Esophagus squamous epithelium (tissue), 5 donors: ENCODE measurements at places on chromosomes 2 and 18.

DNA sequence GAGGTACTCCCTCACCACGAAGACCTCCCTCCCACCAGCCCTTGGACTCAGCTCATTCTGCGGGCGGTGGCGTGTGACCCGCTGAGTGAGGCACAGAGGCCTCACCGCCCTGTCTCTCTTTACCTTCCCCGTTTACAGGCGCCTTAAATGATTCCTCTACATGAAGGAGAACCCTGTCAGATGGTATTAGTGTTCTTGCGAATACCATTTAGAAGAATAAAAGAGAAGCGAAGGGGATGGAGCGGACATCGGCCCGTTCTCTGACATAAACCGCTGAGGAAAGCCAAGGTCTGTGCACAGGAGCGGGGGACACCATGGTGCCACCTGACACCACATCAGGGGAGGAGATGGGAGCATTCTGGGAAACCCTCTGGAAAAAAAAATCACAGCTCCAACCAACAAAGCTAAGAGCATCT lies 179.8 kb downstream of the HDAC4 start:
- H3K27ac ChIP-seq: peak overlapping the region; percentile 94
- H3K4me1 ChIP-seq: peaks cover 39% of the 10 kb centered on the region
- no peaks in the 10 kb centered on the region for H3K36me3 ChIP-seq
- H3K4me3 ChIP-seq: no peak overlapping the region
- no peaks in the 10 kb centered on the region for H3K27me3 ChIP-seq
- no peak for DNase-seq

GRCh38 chr2:254241-254640 lies 9.6 kb downstream of the SH3YL1 start:
- no peaks in the 10 kb centered on the region for H3K36me3 ChIP-seq
- no peak overlapping the region for H3K27ac ChIP-seq
- H3K27me3 ChIP-seq: no peaks in the 10 kb centered on the region
- no peak overlapping the region for H3K4me3 ChIP-seq
- peaks cover 6% of the 10 kb centered on the region for H3K4me1 ChIP-seq

GRCh38 chr2:56184500-56185011 lies 766 bp downstream of the CCDC85A start:
- no peaks in the 10 kb centered on the region for H3K36me3 ChIP-seq
- H3K4me1 ChIP-seq: peaks cover 19% of the 10 kb centered on the region
- peaks cover 6% of the 10 kb centered on the region for H3K27me3 ChIP-seq
- H3K27ac ChIP-seq: no peak overlapping the region
- peak overlapping the region; percentile 63 for H3K4me3 ChIP-seq

- peaks cover 22% of the 10 kb centered on the region for H3K36me3 ChIP-seq
- DNase-seq: no peak
- H3K4me3 ChIP-seq: no peak overlapping the region
- H3K4me1 ChIP-seq: peaks cover 10% of the 10 kb centered on the region
- H3K27ac ChIP-seq: no peak overlapping the region
- H3K27me3 ChIP-seq: no peaks in the 10 kb centered on the region
Measured at GRCh38 chr2:235721625-235722024, 227.8 kb downstream of the AGAP1 start.

GRCh38 chr2:9782197-9782719 lies 61.0 kb upstream of the TAF1B start:
- H3K36me3 ChIP-seq: no peaks in the 10 kb centered on the region
- no peak overlapping the region for H3K4me3 ChIP-seq
- H3K27ac ChIP-seq: peak overlapping the region; percentile 81

DNA sequence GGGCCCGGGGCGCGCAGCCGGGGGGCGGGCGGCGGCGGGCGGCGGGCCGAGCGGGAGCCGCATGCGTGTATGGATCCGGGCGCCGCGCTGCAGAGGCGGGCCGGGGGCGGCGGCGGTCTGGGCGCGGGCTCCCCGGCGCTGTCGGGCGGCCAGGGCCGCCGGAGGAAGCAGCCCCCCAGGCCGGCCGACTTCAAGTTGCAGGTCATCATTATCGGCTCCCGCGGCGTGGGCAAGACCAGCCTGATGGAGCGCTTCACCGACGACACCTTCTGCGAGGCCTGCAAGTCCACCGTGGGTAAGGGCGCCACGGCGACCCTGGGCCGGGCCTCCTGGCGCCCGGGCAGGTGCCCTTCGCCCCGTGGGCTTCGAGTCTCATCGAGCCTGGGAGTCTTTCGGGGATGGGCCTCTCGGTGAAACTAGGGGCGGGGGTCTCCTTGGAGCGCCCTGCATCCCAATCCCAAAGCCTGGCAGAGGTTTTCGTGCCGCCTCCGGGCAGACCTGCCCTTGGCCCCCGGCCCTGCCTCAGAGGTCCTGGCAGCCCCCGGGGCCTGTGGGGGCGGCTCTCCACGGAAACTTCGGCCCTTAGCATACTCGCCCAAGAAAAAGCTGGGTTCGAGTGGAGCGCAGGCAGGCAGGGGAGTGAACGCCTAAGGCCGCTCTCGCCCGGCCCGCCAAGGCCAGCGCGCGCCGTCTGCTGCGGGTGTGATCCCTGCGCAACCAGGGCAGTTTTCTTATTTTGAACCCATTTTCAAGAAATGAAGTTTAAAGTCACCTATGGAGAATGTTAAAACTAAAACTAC lies 622 bp downstream of the RAB12 start:
- H3K27me3 ChIP-seq: no peaks in the 10 kb centered on the region
- no peak for DNase-seq

GRCh38 chr2:109062145-109062858 lies 66.7 kb upstream of the SH3RF3 start:
- no peaks in the 10 kb centered on the region for H3K27me3 ChIP-seq
- no peaks in the 10 kb centered on the region for H3K36me3 ChIP-seq
- no peak for DNase-seq
- H3K4me3 ChIP-seq: no peak overlapping the region
- no peak overlapping the region for H3K27ac ChIP-seq

DNA sequence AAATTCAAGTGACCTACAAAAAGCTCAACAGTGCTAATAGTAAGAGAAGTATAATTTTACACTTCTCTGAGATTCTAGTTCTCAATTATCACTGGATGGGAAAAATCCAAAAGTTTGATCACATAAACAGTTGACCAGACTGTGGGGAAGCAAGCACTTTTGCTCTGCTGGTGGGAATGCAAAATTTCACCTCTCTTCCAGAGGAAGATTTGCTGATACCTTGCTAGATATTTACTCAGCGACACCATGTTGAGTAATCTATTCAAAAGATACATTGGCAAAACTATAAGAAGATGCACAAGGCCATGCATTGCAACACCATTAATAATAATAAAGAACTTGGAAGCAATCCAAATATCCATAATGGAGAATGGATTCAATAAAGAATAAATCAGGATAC lies 204.4 kb downstream of the MREG start:
- no peaks in the 10 kb centered on the region for H3K27me3 ChIP-seq
- no peaks in the 10 kb centered on the region for H3K4me1 ChIP-seq
- DNase-seq: no peak
- no peak overlapping the region for H3K27ac ChIP-seq
- no peaks in the 10 kb centered on the region for H3K36me3 ChIP-seq

DNA sequence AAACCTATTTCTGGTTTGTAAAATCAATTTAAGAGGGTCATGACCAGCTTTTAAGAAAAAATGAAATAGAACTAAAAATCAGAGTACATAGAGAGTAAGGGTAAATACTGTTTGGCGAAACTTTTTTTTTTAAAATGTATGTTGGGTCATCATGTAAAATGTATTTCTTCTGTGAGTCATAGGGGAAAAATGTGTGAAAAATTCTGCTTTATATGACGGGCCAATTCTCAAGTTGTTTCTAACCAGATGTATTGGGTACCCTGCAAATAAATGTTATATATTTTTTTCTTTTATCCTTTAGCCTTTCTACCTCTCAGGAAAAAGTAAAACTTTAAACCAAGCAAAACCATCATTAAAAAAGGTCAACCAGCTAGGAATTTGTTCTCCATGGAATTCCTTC lies 13.9 kb downstream of the AFTPH start:
- H3K27me3 ChIP-seq: no peaks in the 10 kb centered on the region
- no peaks in the 10 kb centered on the region for H3K4me1 ChIP-seq
- H3K4me3 ChIP-seq: no peak overlapping the region
- DNase-seq: no peak

DNA sequence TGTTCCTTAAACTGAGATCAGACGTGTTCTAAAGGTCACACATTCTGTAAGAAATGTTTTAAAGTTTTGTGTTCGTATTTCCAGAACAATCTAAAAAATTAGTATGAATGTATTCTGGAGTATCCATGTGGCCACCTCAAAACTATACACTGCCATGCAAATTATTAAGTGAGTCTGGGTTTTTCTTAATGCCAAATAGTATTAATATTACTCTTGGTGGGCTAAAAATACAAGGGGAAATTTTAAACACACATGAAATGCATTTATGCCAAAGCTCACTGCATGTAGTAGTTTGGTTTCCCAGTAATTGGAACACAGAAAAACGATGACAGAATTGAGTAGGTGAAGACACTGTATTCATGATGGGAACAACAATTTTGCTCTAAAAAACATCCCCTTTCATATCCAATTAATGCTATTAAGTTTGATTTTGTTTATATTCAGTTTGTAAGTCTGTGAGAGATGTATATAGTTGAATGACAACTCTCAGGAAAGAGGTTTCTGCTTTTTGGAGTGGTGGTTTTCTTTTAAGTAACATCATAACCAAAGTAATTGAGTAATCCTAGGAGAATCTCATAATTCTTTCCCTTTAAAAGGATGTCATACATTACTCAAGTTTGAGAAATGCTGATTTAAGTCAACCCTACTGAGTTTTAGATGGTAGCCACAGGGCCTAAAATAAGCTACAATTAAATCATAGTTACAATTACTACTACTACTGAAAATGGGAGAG lies 75.7 kb upstream of the CDCA7 start:
- no peak for DNase-seq
- H3K27ac ChIP-seq: no peak overlapping the region
- no peaks in the 10 kb centered on the region for H3K4me1 ChIP-seq
- H3K36me3 ChIP-seq: no peaks in the 10 kb centered on the region
- H3K27me3 ChIP-seq: no peaks in the 10 kb centered on the region

DNA sequence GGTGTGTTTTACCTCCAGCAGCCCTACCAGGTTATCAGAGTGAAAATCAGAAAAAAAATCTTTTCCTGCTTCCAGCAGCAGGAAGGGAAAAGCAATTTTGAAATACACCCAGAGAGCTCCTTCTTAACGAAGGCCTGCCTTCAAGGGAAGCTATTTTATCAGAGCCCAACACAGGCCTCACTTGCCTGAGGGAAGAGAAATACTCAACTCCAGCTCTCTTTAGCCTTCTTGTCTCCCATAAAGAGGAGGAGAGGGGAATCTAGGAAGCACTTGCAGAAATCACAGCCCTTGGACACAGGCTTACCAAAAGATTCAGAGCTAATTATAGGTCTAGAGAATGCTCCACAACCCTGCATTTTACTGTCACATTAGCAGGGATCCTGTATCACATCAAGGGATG lies 896.1 kb upstream of the CNTNAP5 start:
- no peak for DNase-seq
- no peaks in the 10 kb centered on the region for H3K27me3 ChIP-seq
- H3K36me3 ChIP-seq: no peaks in the 10 kb centered on the region
- H3K4me1 ChIP-seq: no peaks in the 10 kb centered on the region

GRCh38 chr18:51151568-51152511 lies 45.6 kb downstream of the MEX3C start:
- no peaks in the 10 kb centered on the region for H3K4me1 ChIP-seq
- no peaks in the 10 kb centered on the region for H3K27me3 ChIP-seq
- H3K4me3 ChIP-seq: no peak overlapping the region
- H3K36me3 ChIP-seq: no peaks in the 10 kb centered on the region

GRCh38 chr2:37711308-37711731 lies 39.9 kb upstream of the CDC42EP3 start:
- no peak overlapping the region for H3K4me3 ChIP-seq
- no peak overlapping the region for H3K27ac ChIP-seq
- DNase-seq: no peak
- no peaks in the 10 kb centered on the region for H3K36me3 ChIP-seq
- no peaks in the 10 kb centered on the region for H3K4me1 ChIP-seq

DNA sequence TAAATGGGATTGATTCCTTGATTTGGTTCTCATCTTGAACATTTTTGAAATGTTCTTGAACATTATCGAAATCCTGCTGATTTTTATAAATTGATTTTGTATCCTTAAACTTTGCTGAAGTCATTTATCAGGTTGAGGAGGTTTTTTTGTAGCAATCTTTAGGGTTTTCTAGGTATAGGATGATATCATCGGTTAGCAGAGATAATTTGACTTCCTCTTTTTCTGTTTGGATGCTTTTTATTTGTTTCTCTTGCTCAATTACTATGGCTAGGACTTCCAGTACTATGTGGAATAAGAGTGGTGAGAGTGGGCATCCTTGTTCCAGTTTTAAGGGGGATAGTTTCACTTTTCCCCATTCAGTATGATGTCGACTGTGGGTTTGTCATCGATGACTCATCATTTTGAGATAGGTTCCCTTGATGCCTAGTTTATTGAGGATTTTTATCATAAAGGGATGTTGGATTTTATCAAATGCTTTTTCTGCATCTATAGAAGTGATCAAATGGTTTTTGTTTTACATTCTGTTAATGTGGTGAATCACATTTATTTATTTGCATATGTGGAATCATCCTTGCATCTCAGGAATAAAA lies 201.5 kb upstream of the ZSWIM2 start:
- no peak overlapping the region for H3K27ac ChIP-seq
- DNase-seq: no peak
- no peaks in the 10 kb centered on the region for H3K36me3 ChIP-seq
- no peaks in the 10 kb centered on the region for H3K4me1 ChIP-seq

- H3K4me1 ChIP-seq: peaks cover 37% of the 10 kb centered on the region
- H3K27me3 ChIP-seq: no peaks in the 10 kb centered on the region
- no peak overlapping the region for H3K4me3 ChIP-seq
- peak overlapping the region; percentile 42 for H3K27ac ChIP-seq
- no peaks in the 10 kb centered on the region for H3K36me3 ChIP-seq
- no peak for DNase-seq
Measured at GRCh38 chr2:42371611-42372473, 10.8 kb upstream of the COX7A2L start.

GRCh38 chr2:48601349-48601748 lies 16.3 kb upstream of the GTF2A1L start:
- peaks cover 16% of the 10 kb centered on the region for H3K36me3 ChIP-seq
- no peak for DNase-seq
- H3K27me3 ChIP-seq: no peaks in the 10 kb centered on the region
- H3K4me3 ChIP-seq: no peak overlapping the region

DNA sequence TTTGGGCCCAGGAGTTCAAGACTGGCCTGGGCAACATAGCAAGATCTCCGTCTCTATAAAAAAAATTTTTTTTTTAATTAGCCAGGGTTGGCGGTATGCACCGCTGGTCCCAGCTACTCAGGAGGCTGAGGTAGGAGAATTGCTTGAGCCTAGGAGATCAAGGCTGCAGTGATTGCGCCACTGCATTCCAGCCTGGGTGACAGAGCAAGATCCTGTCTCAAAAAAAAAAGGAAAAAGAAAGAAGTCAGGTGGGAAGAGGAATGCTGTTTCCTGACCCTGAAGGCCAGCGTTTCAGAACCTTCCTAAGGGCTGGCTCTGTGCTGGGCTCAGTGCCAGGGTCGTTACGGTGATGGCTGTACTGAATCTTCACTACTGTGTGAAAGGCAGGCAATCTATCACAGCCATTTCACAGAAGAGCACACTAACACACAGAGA lies 35.0 kb upstream of the AGAP1 start:
- DNase-seq: no peak
- H3K27me3 ChIP-seq: no peaks in the 10 kb centered on the region
- H3K4me3 ChIP-seq: no peak overlapping the region
- no peaks in the 10 kb centered on the region for H3K4me1 ChIP-seq
- no peaks in the 10 kb centered on the region for H3K36me3 ChIP-seq
- no peak overlapping the region for H3K27ac ChIP-seq
